ENCODE measurements at places on chromosomes 1 and 21. TPM values are rescaled to one million over a fixed set of nuclear protein-coding genes. Genes with fewer than 3 reads are reported as not detected.

MAPKAPK2 gene
- total RNA-seq, result 81.3 TPM

OR10K1 gene
- not detected for total RNA-seq

DNA sequence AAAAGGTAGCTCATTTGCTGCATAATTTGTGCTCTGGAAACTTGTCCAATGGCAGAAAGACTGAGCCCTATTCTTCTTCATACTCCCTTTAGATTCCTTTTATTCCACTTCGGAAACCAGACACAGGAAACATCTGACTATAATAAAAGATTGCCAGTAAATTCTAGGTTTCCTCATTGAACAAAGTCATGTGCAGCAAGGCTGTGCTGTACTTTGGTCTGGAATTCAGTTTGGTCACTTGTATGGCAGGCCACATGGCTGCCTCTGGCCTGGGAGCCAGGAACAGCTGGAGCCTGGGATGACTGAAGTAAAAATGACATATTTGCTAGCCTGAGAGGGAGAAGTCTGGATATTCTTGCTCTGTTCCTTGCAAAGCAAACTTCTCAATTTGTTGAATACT, 79.6 kb downstream of the ST3GAL3 start:
- no peak overlapping the region for H3K27ac ChIP-seq
- H3K4me3 ChIP-seq, result no peak overlapping the region
- no peaks in the 10 kb centered on the region for H3K4me1 ChIP-seq
- DNase-seq, result no peak
- no peaks in the 10 kb centered on the region for H3K27me3 ChIP-seq

GRCh38 chr1:162303004-162303344, 73.7 kb downstream of the SPATA46 start:
- no peaks in the 10 kb centered on the region for H3K4me1 ChIP-seq
- no peak overlapping the region for H3K4me3 ChIP-seq
- H3K36me3 ChIP-seq, result no peaks in the 10 kb centered on the region
- no peak for DNase-seq
- no peaks in the 10 kb centered on the region for H3K27me3 ChIP-seq

- H3K27ac ChIP-seq, result no peak overlapping the region
- no peaks in the 10 kb centered on the region for H3K36me3 ChIP-seq
- H3K4me3 ChIP-seq, result no peak overlapping the region
- no peak for DNase-seq
- H3K4me1 ChIP-seq, result no peaks in the 10 kb centered on the region
Measured at GRCh38 chr1:187257476-187257875, 428.7 kb downstream of the PLA2G4A start.

GRCh38 chr1:17148950-17149608, 29.8 kb upstream of the PADI2 start:
- H3K27me3 ChIP-seq, result no peaks in the 10 kb centered on the region
- H3K36me3 ChIP-seq, result no peaks in the 10 kb centered on the region
- no peak overlapping the region for H3K27ac ChIP-seq
- no peaks in the 10 kb centered on the region for H3K4me1 ChIP-seq

GRCh38 chr1:98102345-98103030, 181.7 kb upstream of the DPYD start:
- no peaks in the 10 kb centered on the region for H3K27me3 ChIP-seq
- no peak for DNase-seq
- no peaks in the 10 kb centered on the region for H3K36me3 ChIP-seq

MPL gene
- total RNA-seq, result 0.18 TPM

GRCh38 chr1:159869607-159870006, 7.2 kb upstream of the VSIG8 start:
- H3K4me1 ChIP-seq, result no peaks in the 10 kb centered on the region
- H3K27me3 ChIP-seq, result no peaks in the 10 kb centered on the region
- H3K36me3 ChIP-seq, result no peaks in the 10 kb centered on the region
- H3K27ac ChIP-seq, result no peak overlapping the region
- DNase-seq, result no peak

GRCh38 chr1:53732409-53732808, 6.6 kb downstream of the GLIS1 start:
- no peak for DNase-seq
- no peaks in the 10 kb centered on the region for H3K4me1 ChIP-seq
- no peak overlapping the region for H3K4me3 ChIP-seq
- H3K27me3 ChIP-seq, result no peaks in the 10 kb centered on the region

PCBP3 gene
- total RNA-seq, result 15.0 TPM

GRCh38 chr1:165898837-165899236, 71.4 kb downstream of the UCK2 start:
- peak overlapping the region; percentile 90 for H3K27ac ChIP-seq
- H3K27me3 ChIP-seq, result no peaks in the 10 kb centered on the region
- DNase-seq, result peak; percentile 85
- no peak overlapping the region for H3K4me3 ChIP-seq

- no peaks in the 10 kb centered on the region for H3K4me1 ChIP-seq
- H3K4me3 ChIP-seq, result no peak overlapping the region
- no peak overlapping the region for H3K27ac ChIP-seq
- H3K27me3 ChIP-seq, result no peaks in the 10 kb centered on the region
Measured at GRCh38 chr21:17679002-17679600, 66.4 kb upstream of the BTG3 start.

AMY1B gene
- total RNA-seq, result not detected

GRCh38 chr1:46656643-46657042, 11.5 kb downstream of the ATPAF1 start:
- no peak for DNase-seq
- no peaks in the 10 kb centered on the region for H3K4me1 ChIP-seq
- no peak overlapping the region for H3K4me3 ChIP-seq
- no peaks in the 10 kb centered on the region for H3K36me3 ChIP-seq

- DNase-seq, result peak; percentile 33
- H3K4me3 ChIP-seq, result no peak overlapping the region
- no peaks in the 10 kb centered on the region for H3K4me1 ChIP-seq
- no peaks in the 10 kb centered on the region for H3K27me3 ChIP-seq
- no peak overlapping the region for H3K27ac ChIP-seq
Measured at GRCh38 chr21:42373196-42373907, 7.0 kb upstream of the TFF1 start.

- H3K4me1 ChIP-seq, result no peaks in the 10 kb centered on the region
- H3K4me3 ChIP-seq, result no peak overlapping the region
- DNase-seq, result no peak
- H3K36me3 ChIP-seq, result no peaks in the 10 kb centered on the region
- H3K27me3 ChIP-seq, result no peaks in the 10 kb centered on the region
Measured at GRCh38 chr1:26844424-26845196, 18.1 kb downstream of the ZDHHC18 start.

GRCh38 chr1:110554871-110555801, 36.2 kb upstream of the KCNA10 start:
- no peaks in the 10 kb centered on the region for H3K36me3 ChIP-seq
- no peaks in the 10 kb centered on the region for H3K4me1 ChIP-seq
- no peaks in the 10 kb centered on the region for H3K27me3 ChIP-seq
- H3K27ac ChIP-seq, result no peak overlapping the region
- DNase-seq, result peak; percentile 68
- no peak overlapping the region for H3K4me3 ChIP-seq

PSRC1 gene
- total RNA-seq, result 4.2 TPM

BLACAT1 gene
- total RNA-seq, result not detected

ANKRD34A gene
- total RNA-seq, result 1.4 TPM

DNA sequence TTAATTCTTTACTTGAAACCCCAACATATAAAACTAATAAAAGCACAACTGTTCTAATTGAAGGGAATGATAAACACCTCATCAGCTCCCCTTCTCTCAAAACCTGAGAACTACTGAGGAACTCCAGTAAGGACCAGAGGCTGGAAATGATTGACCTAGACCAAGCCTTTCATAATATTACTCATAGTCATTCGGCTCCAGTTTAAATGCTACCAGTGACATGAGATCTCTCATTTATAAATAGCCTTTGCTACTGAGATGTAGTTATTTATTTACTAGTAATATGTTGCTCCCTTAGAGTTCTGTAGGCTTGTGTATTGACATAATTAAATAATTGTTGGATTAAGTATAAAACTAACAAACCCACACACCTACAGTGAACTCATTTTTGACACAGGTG, 209.8 kb upstream of the PRMT6 start:
- no peaks in the 10 kb centered on the region for H3K36me3 ChIP-seq
- DNase-seq, result no peak
- no peaks in the 10 kb centered on the region for H3K27me3 ChIP-seq
- H3K27ac ChIP-seq, result no peak overlapping the region

CRYBG2 gene
- 0.27 TPM for total RNA-seq

- H3K36me3 ChIP-seq, result no peaks in the 10 kb centered on the region
- no peaks in the 10 kb centered on the region for H3K27me3 ChIP-seq
- no peak overlapping the region for H3K4me3 ChIP-seq
- no peak overlapping the region for H3K27ac ChIP-seq
Measured at GRCh38 chr1:226960944-226961765, 21.1 kb downstream of the COQ8A start.

- no peaks in the 10 kb centered on the region for H3K27me3 ChIP-seq
- no peaks in the 10 kb centered on the region for H3K4me1 ChIP-seq
- H3K4me3 ChIP-seq, result no peak overlapping the region
- no peak for DNase-seq
Measured at GRCh38 chr1:224957696-224958095, 28.2 kb downstream of the DNAH14 start.

- H3K4me1 ChIP-seq, result no peaks in the 10 kb centered on the region
- H3K27me3 ChIP-seq, result peaks cover 3% of the 10 kb centered on the region
- no peak overlapping the region for H3K4me3 ChIP-seq
- no peak for DNase-seq
- no peak overlapping the region for H3K27ac ChIP-seq
Measured at GRCh38 chr1:233523047-233523446, 90.9 kb upstream of the KCNK1 start.

GRCh38 chr1:2999138-2999537, 22.1 kb upstream of the ACTRT2 start:
- H3K27ac ChIP-seq, result no peak overlapping the region
- no peak overlapping the region for H3K4me3 ChIP-seq
- no peaks in the 10 kb centered on the region for H3K27me3 ChIP-seq

DNA sequence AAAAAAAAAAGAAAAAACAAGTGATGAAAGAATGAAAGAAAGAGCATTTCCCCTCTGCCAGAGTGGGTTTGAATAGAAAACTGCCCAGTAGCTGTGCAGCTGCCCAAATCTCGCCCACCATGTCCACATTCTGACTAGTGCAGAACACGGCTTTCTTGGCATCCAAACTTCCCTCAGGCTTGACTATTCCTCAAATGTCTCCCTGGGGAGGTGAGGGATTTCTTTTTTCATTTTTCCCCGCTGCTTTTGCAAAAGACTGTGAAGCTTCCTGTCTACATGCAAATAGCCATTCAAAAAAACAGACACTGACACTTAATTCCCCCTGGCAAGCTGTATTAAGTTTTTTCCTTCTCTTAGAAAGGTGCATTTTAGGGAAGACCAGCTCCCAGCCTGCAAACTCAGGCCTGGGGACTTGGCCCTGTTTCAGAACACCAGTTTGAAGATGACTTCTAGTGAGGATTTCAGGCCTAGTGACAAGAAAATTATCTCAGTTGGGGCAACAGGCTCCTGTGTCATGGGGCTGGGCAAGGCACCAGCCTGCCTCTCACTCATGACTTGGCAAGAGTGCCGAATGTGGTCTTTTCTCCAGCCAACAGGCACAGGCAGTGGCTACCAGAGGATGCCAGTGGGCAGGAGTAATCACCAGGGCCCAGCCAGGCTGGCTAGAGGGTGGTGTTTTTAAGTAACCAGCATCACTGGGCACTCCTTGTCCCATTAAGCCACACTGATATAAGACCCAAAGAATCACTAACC, 178.1 kb upstream of the NFIA start:
- peak overlapping the region; percentile 53 for H3K27ac ChIP-seq
- peak; percentile 83 for DNase-seq
- no peaks in the 10 kb centered on the region for H3K27me3 ChIP-seq
- no peaks in the 10 kb centered on the region for H3K36me3 ChIP-seq

- no peaks in the 10 kb centered on the region for H3K4me1 ChIP-seq
- peak; percentile 62 for DNase-seq
- no peak overlapping the region for H3K4me3 ChIP-seq
- no peaks in the 10 kb centered on the region for H3K36me3 ChIP-seq
- no peaks in the 10 kb centered on the region for H3K27me3 ChIP-seq
Measured at GRCh38 chr1:109791495-109792043, 27.8 kb upstream of the EPS8L3 start.

GRCh38 chr1:3772027-3772714, 378 bp upstream of the SMIM1 start:
- H3K36me3 ChIP-seq, result no peaks in the 10 kb centered on the region
- H3K4me3 ChIP-seq, result peak overlapping the region; percentile 45
- H3K27ac ChIP-seq, result no peak overlapping the region
- H3K4me1 ChIP-seq, result no peaks in the 10 kb centered on the region

GRCh38 chr1:36913484-36914060, 120.7 kb downstream of the GRIK3 start:
- H3K4me1 ChIP-seq, result no peaks in the 10 kb centered on the region
- no peak for DNase-seq
- no peaks in the 10 kb centered on the region for H3K27me3 ChIP-seq
- no peak overlapping the region for H3K4me3 ChIP-seq
- no peak overlapping the region for H3K27ac ChIP-seq
- no peaks in the 10 kb centered on the region for H3K36me3 ChIP-seq

DNA sequence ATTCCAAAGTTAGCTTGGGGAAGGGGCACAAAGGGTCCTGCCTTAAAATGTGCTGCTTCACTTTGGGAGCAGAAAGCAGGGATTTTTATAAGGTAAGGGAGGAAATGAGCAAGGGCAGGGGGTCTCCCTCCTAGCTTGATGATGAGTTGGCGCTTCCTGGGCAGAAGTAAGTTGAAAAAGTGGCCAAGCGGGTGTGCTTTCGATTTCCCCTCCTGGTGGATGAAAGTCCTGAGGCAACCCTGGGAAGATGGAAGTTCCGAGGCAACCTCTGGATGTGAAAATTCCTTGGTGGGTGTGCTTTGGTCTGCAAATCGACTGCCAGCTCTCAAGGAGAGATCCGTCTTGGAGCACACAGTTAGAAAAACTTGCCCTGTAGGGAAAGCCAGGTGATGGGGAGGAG, 41.7 kb upstream of the CD2 start:
- H3K4me3 ChIP-seq, result no peak overlapping the region
- no peaks in the 10 kb centered on the region for H3K36me3 ChIP-seq
- no peak for DNase-seq
- H3K27me3 ChIP-seq, result no peaks in the 10 kb centered on the region
- H3K27ac ChIP-seq, result no peak overlapping the region

GRCh38 chr1:151009206-151009587, 948 bp downstream of the PRUNE1 start:
- H3K4me1 ChIP-seq, result peaks cover 4% of the 10 kb centered on the region
- H3K27ac ChIP-seq, result no peak overlapping the region
- H3K27me3 ChIP-seq, result no peaks in the 10 kb centered on the region
- no peaks in the 10 kb centered on the region for H3K36me3 ChIP-seq
- peak overlapping the region; percentile 42 for H3K4me3 ChIP-seq
- DNase-seq, result no peak

- H3K36me3 ChIP-seq, result no peaks in the 10 kb centered on the region
- H3K4me1 ChIP-seq, result no peaks in the 10 kb centered on the region
- H3K27me3 ChIP-seq, result no peaks in the 10 kb centered on the region
- no peak overlapping the region for H3K4me3 ChIP-seq
- no peak for DNase-seq
Measured at GRCh38 chr1:51526248-51526647, 7.2 kb upstream of the EPS15 start.

OR2T29 gene
- total RNA-seq, result not detected

Data from aorta (tissue), 5 donors.